ENCODE measurements at places on chromosomes 2 and 18. TPM values are rescaled to one million over a fixed set of nuclear protein-coding genes. Genes with fewer than 3 reads are reported as not detected.

- DNase-seq, result no peak
Observed at GRCh38 chr2:184654945-184655344, 56.6 kb downstream of the ZNF804A start.

- DNase-seq, result no peak
Observed at GRCh38 chr2:181393472-181393871, 63.7 kb upstream of the ITGA4 start.

- DNase-seq, result peak; percentile 11
Observed at GRCh38 chr2:2890246-2890645, 487.4 kb downstream of the EIPR1 start.

DNA sequence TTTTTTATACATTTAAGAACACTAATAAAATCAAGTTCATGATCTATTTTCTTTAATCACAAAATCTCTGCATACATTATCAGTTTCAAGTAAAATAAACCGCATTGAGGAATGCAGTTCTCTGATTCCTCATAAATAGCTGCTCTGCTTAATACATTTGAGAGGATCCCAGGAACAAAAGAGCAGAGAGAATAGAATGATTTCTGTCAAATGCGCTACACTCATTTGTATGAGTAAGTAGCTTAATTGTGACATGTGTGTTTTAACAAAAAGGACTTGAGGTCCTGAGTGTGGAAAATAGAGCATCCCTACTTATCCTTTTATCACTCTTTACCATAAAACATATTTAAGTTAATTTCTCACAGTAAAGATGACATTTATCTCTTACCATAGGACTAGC lies 134.0 kb downstream of the PID1 start:
- no peak for DNase-seq

DNA sequence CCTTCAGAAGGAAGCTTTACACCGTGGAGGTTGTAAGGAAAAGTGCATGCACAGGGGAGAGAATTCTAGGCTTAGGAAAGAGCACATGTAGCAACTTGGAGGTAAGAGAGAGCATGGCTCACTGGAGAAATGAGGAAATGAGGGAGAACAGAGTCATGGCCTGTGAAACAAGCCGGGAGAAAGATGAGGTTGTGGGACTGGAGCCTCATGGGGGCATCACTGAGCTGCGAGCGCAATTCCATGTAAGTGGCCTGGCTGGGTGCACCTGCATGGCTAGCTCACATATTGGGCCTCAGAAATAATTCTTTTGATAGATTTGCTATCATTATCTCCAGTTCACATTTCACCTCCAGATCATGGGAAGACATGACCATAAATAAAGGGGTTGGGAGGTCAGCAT lies 785.5 kb upstream of the RAB6C start:
- peak; percentile 48 for DNase-seq

The ANKRD30B gene
- total RNA-seq, result not detected

All from H9 (cell line).